Mucosa of descending colon (tissue), 3 donors: ENCODE measurements at places on chromosomes 13 and 19. TPM values are rescaled to one million over a fixed set of nuclear protein-coding genes. Genes with fewer than 3 reads are reported as not detected.

GRCh38 chr19:6424195-6424938 lies at the start of gene KHSRP:
Gene KHSRP (minus strand): TSS chr19:6424811. CDS start chr19:6424701, 110 bp downstream.
- DNase-seq: peak; percentile 61

GRCh38 chr19:41999071-41999877 lies 5.2 kb upstream of the ATP1A3 start:
- DNase-seq: peak; percentile 15

- DNase-seq: no peak
These were observed 126.1 kb downstream of the KDM4B start for GRCh38 chr19:5094768-5095567.

DNA sequence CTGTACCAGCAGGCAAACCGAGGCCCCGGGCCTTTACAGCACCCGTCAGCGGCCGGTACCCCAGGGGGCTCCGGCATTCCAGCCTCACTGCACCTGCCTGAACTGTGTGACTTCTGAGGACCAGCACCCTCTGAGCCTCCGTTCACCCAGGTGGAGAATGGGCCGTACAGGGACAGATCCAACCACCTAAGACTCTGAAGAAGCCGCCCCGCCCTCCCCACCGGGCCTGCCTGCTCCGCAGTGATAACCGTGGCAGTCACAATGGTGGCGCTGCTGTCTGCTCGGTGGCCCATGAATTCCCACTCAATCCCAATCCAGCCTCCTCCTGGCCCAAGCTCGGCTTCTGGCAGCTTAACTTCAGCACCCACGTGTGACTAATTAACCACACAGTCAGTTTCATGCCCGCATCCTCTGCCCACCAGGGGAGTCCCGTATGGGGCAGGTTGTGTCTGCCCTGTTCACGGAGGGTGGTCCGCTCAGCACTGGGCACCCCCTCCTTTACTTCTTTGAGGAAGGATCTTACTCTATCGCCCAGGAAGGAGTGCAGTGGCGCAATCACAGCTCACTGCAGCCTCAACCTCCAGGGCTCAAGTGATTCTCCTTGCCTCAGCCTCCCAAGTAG lies 3.4 kb downstream of the TCF3 start:
- DNase-seq: peak; percentile 63

- DNase-seq: no peak
These were observed 110.2 kb downstream of the KLF5 start for GRCh38 chr13:73168953-73169401.

GRCh38 chr19:28867978-28868377 lies 345.0 kb downstream of the UQCRFS1 start:
- DNase-seq: no peak

DNA sequence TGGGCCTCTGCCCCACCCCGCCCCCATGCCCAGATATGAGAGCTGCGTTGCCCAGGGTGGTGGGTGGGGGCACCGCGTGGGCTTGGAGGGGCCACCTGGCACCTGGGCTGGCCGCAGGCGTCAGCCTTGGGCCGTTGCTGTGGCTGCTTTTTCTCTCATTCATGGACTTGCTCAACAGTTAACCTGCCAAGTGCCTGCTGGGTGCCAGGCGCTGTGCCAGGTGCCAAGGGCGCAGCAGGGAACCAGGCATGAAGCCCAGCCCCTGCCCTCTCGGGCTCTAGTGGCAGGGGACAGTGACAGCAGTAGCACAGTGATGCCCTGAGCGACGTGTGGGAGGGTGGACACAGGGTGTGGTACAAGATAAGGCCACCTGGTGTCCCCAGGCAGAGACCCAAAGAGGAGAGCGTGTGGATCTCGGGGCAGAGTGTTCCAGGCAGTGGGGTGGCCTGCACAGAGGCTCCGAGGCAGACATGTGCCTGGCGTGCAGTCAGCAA lies 28.1 kb downstream of the DHX34 start:
- no peak for DNase-seq

GRCh38 chr13:113403255-113404104 lies 39.5 kb upstream of the GRTP1 start:
- DNase-seq: no peak

The RFPL4A gene
- not detected for total RNA-seq

The OR7A5 gene
- not detected for total RNA-seq

The SCGB2B2 gene
- 1.3 TPM for total RNA-seq

The ZNF625 gene
- total RNA-seq: 8.0 TPM

The CEACAM8 gene
- 1.1 TPM for total RNA-seq

The ZNF525 gene
- 16.5 TPM for total RNA-seq

The SYT5 gene
- total RNA-seq: 1.2 TPM
